ENCODE measurements at places on chromosomes 12 and 14.

- DNase-seq: no peak
These were observed 820.7 kb upstream of the FBXO33 start for GRCh38 chr14:40252817-40253447.

DNA sequence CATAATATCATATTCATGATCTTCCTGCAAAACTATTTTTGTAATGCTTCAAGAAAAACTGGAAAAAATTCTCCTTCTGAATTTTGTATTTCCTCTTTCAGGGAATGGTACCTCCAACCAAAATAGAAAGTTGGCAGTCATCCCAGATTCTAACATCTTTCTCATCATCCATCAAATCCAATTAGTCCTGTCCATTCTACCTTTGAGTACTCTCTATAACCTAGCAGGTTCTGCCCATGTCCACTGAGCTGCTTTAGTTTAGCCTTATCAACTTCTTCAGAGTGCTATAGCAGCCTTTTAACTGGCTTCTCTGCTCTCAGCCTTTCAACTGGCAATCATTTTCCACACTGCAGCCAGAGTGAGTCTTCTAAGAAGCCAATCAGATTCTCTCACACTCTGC is 236.2 kb downstream of the AKAP6 start:
- no peak for DNase-seq

GRCh38 chr14:33993246-33993645 is 42.4 kb upstream of the EGLN3 start:
- DNase-seq: no peak

DNA sequence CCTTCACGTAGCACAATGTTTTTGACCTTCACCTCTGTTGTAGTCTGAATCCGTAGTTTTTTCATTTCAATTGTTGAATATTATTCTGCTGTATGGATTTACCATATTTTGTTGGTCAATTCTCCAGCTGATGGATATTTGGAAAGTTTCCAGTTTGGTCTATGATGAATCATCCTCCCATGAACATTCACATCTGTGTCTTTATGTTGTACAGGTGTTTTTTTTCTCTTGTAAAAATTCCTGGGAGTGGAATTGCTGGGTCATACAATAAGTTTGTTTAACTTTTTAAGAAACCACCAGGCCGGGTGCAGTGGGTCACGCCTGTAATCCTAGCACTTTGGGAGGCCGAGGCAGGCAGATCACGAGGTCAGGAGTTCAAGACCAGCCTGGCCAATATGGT is 36.7 kb upstream of the GNG2 start:
- no peak for DNase-seq

- no peak for DNase-seq
These were observed 161.6 kb downstream of the PLCZ1 start for GRCh38 chr12:18576104-18576626.

GRCh38 chr12:68977909-68978610 is 45.1 kb upstream of the CPM start:
- DNase-seq: no peak

DNA sequence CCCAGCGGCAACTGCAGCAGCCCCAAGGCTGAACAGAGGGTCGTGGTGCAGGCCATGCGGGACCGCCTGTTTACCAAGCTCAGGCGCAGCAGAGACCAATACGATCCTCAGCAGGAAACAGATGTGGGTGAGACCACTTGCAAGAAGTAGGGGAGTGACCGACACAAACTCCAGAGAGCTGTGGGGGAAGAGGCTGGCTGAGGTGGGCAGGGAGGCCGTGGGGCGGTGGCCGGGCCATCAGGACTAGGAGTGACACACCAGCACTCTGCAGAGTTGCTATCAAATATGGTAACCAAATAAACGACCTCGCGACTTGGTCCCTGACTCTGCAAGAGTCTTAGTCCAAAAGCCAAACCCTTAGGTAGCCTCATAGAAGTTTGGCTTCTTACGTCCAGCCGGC is 30.6 kb downstream of the AMN start:
- no peak for DNase-seq

DNA sequence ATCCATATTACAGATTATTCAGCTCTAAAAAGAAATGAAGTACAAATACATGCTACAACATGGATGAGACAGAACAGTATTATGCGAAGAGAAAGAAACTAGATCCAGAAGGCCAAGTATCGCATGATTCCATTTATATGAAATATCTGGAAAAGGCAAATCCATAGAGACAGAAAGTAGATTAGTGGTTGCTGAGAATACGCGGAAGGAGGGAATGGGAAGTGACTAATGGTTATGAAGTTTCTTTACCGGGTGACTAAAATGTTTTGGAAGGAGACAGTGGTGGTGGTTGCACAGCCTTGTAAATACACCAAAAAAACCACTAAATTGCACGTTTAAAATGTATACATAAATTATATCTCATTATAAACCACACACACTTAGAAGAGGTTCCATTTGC is 12.5 kb downstream of the PRDM4 start:
- DNase-seq: no peak

- DNase-seq: peak; percentile 3
These were observed 22.9 kb downstream of the JKAMP start for GRCh38 chr14:59507063-59507751.

DNA sequence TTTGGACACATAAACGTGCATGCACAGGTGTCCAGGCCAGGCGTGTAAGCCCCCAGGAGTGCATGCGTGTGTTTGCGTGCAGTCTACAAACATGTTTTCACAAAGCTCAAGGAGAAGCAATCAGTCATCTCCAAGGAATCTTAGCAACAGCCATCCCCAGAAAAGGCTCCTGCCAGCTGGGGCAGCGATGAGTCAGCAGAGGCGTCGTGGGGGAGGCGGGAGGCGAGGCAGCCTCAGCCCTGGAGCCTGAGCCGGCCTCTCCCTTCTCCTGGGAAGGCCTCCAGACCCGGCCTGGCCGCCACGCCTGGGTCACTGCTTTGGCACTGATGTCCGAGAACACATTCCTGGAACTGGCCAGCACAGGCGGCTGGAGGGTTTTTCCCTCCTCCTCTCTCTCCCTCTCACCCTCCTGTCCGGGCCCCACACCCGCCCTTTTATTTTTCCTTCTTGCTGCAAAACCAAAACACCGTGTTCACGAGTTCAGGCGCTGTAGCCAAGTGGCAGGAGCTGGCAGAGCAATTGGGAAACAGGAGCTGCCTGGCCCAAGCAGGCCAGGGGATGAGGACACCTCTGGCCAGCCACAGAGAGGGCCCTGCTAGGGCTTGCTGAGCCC is 92.7 kb downstream of the LRRC74A start:
- DNase-seq: no peak

DNA sequence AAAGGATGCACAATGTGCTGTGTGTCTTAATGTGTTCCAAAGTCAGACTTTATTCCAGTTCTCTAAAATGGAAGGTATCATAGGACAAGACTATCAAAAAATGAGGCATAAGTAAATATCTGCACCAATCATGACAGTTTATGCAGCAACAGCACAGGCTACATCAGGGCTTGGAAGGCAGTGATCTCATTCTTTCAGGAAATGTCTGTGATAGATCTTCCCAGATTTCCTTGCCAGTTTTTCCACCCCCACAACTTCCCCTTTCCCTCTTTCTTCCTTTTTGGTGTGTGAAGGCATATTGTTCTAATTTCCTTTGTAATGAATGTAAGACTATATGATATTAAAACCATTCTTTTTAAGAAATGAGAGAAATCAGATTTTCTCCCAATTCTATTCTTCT is 326.7 kb downstream of the ATP23 start:
- no peak for DNase-seq

DNA sequence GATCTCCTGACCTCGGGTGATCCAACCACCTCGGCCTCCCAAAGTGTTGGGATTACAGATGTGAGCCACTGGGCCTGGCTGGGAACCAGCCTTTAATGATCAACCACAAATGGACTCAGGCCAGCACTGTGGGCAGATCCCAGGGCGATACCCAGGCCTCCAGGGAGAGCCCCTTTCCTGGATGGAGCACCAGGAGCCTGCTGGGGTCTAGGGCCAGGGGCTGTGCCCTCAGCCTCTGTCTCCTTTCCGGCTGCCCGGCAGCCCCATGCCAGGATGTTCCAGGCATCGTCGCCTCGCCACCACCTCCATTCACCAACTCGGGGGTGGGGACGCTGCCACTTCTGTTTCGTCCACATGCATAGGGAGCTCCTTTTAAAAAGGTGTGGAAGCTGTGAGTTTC is 2.3 kb downstream of the ADGRD1 start:
- no peak for DNase-seq

GRCh38 chr14:65072937-65073336 is 29.4 kb downstream of the MAX start:
- DNase-seq: no peak

- DNase-seq: no peak
These were observed 189.7 kb downstream of the ETV6 start for GRCh38 chr12:11839091-11839641.

- no peak for DNase-seq
These were observed 6.8 kb downstream of the GIT2 start for GRCh38 chr12:109989380-109989779.

DNA sequence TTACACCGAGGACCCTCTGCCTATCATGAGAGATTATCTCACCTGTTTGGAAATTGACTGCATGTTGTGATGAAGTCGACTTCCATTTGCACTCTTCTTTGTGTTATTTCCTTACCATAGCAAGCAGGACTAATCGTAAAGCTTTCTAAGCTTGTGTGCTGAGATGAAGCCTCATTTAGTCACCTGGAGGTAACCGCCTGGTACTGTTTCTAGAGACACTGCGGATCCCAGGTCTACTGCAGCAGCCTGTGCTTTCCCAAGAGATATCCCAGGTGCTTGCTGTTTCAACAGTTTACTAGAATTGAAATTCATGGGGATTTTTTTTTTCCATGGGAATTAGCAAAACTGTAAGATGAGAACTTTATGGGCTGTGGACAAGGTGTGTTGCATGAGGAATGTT is 131.8 kb downstream of the PTPRR start:
- no peak for DNase-seq

- no peak for DNase-seq
These were observed 373.3 kb downstream of the TMEM132D start for GRCh38 chr12:129530517-129530916.

DNA sequence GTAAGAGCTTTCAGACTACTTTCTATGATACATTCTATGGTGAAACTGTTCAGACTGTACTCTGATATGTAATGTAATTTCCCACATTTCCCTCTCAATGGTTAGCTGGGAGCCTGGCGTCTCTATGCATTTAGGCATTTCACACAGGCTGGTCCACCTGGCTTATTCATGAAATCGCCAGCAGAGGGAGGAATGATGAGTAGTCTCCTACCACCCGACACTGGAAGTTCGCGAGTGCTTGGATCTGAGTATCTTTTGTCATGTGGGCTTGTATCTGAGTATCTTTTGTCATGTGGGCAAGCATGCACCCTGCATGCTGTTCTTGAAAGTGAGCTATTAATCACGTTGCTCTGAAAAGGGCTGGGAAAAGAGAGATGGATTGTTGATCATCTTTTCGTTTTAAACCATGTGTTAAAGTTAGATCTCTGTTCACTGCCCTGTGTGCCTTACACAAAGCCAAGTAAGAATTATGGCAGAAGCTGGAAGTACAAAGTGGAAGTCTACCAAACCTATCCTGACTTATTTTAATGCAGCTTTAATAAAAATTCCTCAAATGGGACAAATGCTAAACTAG is 235.0 kb downstream of the ATP23 start:
- no peak for DNase-seq

DNA sequence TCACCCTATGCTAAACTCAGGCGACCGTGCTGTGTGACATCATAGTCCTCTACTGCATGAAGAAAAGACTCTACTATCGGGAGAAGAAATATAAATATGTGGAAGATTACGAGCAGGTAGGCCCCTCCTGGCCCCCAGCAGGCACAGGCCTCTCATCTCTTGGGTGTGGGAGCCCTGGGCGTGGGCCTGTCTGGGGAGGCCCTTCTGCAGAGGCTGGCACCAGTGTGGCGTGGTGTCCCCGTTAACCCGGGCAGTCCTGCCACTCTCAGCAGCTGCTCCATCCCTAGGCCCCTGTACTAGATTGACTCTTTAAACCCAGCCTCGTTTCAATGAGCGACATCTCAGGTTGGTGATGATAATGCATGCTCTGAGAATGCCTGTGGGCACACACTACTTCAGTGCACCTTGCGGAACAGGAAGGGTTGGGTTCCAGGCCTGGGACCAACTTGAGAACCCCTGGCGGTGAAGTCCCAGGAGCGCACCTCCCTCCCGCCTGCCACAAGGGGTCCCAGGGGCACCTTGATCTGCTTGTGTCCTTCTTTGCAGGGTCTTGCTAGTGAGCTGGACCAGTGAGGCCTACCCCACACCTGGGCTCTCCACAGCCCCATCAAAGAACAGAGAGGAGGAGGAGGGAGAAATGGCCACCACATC is 23.2 kb downstream of the P2RX4 start:
- no peak for DNase-seq

GRCh38 chr12:48852734-48853688 is 1.0 kb upstream of the DDX23 start:
- DNase-seq: peak; percentile 64

GRCh38 chr14:102363182-102363943 is 622 bp downstream of the TECPR2 start:
- peak; percentile 10 for DNase-seq

GRCh38 chr14:87816416-87816815 is 176.6 kb downstream of the GALC start:
- no peak for DNase-seq

- no peak for DNase-seq
These were observed 62.1 kb upstream of the G2E3 start for GRCh38 chr14:30496852-30497251.

DNA sequence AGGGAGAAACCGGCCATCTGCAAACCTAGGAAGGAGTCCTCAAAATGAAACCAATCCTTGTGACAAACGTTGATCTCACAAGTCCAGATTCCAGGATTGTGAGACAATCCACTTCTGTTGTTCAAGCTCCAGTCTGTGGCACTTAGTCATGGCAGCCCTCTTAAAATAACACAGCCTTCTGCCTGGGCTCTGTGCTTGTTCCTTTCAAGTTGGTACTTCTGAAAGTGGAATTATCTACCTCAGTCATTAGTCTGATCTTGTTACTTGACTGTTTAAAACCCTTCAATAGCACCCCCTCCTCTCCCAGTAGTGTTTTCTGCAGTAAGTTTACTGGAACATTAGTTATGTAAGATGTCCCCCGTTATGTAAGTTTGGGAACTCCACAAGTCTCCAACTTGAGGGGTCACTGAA is 111.0 kb upstream of the HIF1A start:
- no peak for DNase-seq

GRCh38 chr12:95857156-95857555 is 1.6 kb upstream of the SNRPF start:
- no peak for DNase-seq

DNA sequence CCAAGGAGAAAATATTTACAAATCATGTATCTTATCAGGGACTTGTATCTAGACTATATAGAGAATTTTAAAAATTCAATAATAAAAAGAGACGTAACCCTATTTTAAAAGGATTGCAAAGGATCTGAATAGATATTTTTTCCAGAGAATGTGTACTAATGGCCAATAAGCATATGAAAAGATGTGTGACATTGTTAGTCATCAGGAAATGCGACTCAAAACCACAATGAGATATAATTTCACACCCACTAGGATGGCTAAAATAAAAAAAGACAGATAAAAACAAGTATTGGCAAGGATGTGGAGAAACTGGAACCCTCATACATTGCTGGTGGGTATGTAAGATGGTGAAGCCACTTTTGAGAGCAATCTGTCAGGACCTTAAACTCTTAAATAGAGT is 141.9 kb upstream of the BMP4 start:
- no peak for DNase-seq

Measured in T-helper 22 cell (primary cell).